ENCODE measurements at places on chromosomes 5 and 9.

GRCh38 chr5:172800088-172800551 lies 29.1 kb upstream of the DUSP1 start:
- DNase-seq = no peak

DNA sequence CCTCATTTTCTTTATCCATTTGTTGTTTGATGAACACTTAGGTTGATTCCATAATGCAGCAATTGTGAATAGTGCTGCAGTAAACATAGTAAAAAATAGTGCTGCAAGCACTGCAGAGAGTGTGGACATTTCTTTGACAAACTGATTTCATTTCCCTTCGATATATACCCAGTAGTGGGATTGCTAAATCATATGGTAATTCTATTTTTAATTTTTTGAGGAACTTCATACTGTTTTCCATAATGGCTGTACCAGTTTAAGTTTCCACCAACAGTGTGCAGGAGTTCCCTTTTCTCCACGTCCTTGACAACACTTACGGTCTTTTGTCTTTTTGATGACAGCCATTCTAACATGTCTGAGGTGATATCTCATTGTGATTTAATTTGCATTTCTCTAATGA lies 138.2 kb upstream of the PLPPR1 start:
- no peak for DNase-seq

DNA sequence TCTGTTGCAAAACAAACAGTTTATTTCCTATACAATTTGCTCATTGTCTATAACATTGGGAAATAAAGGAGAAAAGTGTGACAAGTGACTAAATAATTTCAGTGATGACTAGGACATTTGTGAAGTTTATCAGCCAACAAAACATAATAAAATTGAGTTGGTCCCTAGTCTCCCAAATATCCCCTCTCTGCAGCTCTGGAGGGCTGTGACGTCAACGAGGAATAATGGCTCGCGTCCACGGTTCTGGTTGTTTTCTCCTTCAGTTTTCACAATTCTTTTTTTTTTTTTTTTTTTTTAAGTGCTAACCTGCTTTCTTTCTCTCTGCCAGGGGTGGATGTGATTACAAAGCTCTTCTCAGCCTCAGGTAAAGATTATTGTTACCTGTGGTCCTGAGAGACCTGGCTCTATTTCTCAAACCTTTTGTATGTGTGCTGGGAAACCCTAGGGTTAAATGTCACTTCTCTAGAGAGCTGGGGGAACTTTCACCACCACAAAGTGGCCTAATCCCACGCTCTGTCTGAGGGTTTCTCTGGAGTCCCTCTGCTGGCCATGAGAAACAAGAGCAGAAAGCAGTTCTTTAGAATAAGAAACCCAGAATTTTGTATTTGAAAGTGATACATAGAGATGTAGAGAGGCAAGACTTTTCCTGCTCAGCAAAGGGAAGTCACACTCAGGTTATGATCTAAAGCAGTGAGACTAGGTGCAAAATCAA lies 36.2 kb upstream of the ANKRD55 start:
- DNase-seq = peak; percentile 65

GRCh38 chr9:4600368-4600767 lies 61.7 kb upstream of the PLPP6 start:
- no peak for DNase-seq

DNA sequence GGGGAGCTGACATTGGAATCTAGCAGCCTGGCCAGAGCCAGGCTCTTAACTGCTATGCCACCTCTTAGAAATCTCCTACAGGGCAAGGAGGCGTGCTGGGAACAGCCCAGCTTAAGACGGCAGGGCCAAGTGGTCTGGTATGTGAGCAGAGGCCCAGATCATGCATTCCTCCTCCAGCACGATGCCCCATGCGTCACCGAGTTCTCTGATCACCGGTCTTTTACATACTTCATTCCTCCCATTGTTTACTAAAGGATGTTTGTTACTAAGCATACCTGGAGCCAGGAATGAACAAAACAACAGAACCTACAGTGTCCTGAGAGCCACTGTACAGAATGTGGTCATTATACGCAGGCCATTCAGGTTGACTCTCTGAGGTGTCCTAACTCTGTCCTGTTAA lies 73.8 kb downstream of the TRIO start:
- DNase-seq = no peak

DNA sequence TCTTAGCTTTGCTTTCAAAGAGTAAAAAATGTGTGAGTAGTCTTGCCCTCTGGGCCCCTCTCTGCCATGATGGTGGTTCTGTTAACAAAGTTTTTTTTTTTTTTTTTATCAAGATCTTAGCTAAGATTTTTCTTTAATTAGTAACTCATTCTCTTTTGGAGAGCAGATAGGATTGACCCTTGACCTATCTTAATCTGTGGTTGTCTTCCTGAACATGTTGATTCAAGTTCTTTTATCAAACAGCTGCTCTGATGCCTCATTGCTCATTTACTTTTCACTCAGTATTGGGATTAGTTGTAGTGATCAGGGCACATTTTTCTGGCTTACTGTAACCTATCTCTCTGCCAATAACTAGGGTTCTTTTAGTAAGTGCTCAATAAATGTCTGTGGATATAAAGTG lies 106.3 kb downstream of the PCSK5 start:
- DNase-seq = no peak

DNA sequence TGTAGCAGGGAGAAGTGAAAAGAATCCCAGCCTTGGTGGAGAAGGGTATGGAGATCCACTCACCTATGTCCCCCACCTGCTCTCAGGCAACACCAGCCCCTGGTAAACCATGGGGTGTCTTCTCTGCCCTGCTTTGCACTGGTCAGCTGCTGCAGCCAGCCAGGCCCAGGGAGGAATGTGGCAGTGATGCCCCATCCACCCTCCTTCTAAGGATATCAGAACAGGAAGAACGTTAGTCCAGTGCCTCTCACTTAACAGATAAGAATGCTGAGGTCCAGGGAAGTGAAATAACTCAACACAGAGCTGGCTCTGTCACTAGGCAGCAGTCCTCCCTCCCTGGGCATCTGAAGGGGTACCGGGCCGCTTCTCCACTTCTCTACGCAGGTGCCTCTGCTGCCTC lies 9.7 kb upstream of the PPIC start:
- DNase-seq = no peak

DNA sequence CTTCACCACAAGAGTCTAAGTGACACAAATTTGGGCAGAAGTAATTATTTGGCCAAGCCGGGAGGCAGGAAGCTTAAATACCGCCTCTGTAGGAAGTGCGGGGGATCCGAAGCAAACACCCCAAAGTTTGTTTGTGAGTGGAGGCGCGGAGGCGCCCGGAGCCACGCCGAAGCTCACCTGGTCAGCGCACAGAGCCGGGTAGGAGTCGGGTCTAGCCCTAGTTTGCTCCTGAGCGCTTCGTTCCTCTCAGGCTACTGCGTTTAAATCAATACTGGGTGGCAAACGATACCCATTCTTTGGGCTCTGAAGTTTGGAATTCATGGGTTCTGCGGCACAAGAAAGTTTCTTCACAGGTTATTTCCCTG lies 855 bp downstream of the MCC start:
- DNase-seq = no peak

Data from KBM-7 (cell line).